Mucosa of gallbladder (tissue), 1 donor: ENCODE measurements at places on chromosomes 12 and 14.
A peak's percentile ranks its signal among the peaks of the same experiment; 100 is the strongest.

GRCh38 chr12:21528953-21529352 lies 2.9 kb downstream of the SPX start:
- no peak for DNase-seq

- no peak for DNase-seq
Measured at GRCh38 chr12:33763331-33763730, 259.0 kb upstream of the ALG10 start.

DNA sequence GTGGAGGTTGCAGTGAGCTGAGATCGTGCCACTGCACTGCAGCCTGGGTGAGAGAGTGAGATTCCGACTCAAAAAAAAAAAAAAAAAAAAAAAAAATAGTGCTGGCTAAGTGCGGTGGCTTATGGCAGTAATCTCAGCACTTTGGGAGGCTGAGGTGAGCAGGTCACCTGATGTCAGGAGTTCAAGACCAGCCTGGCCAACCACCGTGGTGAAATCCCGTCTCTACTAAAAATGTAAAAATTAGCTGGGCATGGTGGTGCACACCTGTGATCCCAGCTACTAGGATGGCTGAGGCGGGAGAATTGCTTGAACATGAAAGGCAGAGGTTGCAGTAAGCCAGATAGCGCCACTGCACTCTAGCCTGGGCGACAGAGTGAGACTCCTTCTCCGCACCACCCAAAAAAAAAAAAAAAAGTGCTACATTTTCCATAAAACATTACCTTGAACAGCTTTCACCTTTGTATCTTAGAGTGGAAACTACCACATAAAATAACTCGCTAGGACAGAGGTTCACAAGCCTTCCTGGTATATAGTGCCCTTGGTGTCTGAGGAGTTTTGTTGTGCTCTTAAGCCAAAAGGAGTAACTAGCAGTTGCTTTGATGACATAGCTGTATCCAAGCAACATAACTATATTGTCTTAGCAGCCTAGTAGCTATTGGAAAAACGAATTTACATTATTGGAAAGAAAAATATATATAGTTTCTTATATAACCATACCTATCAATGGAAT lies 11.1 kb downstream of the PTGES3 start:
- no peak for DNase-seq

DNA sequence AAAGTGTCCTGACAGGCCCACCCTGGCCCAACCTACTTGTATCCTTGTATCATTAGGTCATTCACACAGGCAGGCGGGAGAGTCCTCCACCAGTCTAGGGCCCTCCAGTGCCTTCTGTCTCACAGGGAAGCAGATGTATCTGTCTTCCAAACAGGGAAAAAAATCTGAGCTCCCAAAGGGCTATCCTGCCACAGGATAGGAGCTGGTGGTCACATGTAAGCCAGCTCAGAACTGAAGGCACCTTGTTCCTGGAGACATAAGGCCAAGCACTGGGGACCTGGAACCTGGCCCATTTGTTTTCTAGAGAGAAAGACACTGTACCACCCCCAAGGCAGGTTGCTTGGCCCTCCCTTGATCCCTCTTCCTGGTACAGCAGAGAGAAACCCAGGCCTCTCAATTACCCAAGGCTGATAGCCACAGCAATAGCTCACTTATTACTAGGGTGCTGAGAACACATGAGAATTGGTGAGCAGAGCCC lies 19.4 kb upstream of the PLEKHH1 start:
- DNase-seq, result peak; percentile 73

- DNase-seq, result no peak
Measured at GRCh38 chr14:33290641-33291040, 352.0 kb downstream of the NPAS3 start.

GRCh38 chr12:126419131-126419530 lies 1353.9 kb downstream of the AACS start:
- no peak for DNase-seq

DNA sequence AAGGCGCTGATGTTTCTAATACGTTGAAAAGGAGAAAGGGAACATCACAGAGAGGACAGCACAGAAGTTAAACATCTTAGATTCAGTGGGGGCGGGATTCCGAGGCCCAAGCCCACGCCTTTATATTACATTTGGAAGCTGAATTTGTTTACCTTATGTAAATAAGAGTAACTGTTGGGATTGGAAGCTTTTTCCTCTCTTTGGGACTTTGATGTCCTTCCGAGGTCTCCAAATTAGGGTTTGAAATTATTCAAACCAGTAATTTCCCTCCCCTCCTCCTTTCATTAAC lies 6.4 kb downstream of the FOXA1 start:
- DNase-seq, result no peak

DNA sequence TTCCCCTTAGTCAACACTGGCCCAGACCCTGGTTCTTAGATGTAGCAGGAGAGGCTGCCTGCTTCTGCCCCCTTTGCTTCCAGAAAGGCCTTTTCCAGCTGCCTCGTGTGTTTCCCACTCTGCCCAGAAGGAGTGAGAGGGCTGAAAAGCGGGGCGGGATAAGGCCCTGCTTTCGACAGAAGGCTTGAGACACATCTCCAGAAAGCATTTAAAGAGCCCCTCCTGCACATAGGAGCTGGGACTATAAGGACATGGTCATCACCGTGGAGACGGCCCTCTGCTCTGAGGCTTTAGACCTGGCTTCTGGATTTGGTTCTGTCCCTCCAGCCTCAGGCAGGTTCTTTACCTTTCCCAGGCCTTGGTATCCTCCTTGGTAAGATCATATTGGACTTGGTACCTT lies 11.9 kb downstream of the CALM1 start:
- no peak for DNase-seq
